Right renal pelvis (tissue), 4 donors: ENCODE measurements at places on chromosomes 4 and X. TPM values are rescaled to one million over a fixed set of nuclear protein-coding genes. Genes with fewer than 3 reads are reported as not detected.

DNA sequence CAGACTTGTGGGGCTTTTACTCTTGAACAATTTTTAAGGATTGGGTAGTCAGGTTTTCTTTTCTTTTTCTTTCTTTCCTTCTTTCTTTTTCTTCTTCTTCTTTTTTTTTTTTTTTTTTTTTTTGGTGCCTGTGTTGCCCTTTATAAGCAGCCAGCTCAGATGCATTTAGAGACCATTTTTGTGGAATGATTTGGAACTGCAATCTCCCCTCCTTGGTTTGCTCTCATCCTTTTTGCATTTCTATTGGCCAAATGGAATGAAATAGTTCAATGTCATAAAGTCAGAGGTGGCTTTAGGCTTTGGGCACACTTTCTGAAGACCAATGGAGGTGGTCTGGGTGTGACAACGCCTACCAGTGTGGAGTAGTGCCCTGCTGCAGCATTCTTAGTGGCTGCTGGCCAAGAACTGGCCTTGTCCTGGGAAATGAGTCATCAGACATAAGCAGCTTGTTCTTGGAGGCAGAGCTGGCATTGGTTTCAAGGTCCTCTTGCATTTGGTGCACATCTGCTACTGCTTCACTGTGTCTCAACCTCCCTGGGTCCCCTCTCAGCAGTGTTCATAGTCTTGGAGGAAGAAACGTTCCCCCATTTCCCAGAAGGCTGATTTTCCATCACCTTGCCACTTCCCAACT lies 84.5 kb downstream of the CT47B1 start:
- no peak for DNase-seq

DNA sequence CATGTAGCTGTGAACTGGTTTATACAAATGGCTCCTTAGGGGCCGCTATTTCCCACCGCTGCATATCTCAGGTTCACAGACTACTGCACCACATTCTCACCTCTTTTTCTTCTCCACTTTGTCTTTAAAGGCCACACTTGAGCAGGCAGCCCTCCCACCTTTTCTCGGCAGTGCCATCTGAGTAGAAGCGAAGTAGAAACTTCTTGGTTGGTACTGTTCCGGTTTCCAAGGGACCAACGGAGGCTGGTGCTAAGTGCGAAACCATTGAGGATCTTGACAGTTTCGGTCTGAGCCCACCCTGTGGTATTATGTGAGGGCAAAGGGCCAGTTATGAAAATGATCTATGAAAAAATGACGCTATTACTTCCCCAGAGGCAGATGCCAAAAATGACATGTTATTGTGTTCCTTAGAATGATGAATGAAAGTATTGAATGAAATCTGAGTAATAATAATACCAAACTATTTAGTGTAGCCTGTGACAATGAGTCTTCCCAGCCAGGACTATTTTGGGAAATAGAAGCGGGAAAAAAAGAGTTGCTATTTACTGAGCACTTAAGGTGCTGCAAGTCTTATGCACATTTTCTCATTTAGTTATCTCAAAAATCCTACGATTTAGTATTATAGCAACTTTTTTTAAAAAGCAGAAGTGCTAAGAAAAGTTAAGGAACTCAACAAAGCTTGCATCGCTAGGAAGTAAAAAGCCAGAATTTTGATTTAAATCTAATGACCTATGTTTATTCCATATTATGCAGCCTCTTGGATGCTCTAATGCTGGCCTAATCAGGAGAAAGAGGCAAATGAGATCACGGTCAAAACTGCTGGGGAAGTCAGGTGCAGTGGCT lies 29.6 kb upstream of the CHRNA9 start:
- DNase-seq, result no peak

- no peak for DNase-seq
These were observed 102.9 kb downstream of the KCNIP4 start for GRCh38 chr4:21845663-21846062.

DNA sequence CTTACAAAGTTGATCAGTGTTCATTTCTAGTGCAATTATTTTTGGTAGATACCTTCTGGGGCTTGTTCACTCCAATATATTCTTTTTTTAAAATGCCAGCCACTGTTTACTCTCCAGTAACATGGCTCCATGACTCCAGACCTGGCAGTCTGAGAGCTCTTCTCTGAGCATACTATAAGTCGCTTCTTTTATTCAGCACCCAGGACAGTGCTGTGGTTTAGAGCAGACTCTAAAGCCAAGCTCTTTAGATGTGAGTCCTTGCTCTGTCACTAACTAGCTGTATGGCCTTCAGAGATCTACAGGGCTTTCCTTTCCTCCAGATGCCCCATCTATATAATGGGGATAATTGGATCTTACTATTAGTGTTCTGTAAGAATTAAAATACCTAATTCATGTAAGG lies 200.2 kb upstream of the FAM241A start:
- DNase-seq, result no peak

DNA sequence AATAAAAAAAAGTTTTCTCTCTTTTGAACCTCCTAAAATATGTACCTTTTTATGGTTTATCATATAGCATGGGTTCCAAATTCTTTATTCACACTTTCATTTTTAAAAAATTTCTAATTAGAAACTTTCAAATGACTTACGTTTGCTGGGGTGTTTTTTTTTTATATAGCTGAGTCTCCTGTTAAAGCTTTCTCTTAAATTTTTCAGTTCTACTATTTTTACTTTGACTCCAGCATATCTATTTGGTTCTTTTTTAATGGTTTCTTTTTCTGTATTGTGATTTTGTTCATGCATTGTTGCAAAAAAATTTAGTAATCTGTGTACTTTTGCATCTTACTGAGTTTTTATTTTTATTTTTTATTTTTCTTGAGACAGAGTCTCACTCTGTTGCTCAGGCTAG lies 22.3 kb downstream of the ZNF718 start:
- DNase-seq, result no peak

GRCh38 chr4:7590189-7590588 lies 155.5 kb upstream of the PSAPL1 start:
- DNase-seq, result no peak

DNA sequence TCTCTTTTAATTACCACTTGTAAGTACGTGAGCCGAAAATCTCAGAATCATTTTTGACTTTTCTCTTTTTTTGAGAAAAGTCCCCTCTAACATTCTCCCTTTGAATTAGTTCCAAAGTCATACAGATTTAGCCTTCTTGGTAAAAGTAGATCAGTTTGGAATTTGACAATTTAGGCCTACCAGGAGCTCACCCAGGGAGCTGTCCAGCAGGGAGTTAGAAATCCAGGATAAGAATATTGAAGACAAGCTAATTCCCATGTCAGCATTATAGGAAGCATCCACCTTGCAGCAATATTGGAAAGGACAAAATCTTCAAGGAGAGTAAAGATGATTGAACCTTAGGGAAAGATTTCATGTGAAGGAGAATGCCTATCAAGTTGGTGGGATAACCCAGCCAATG lies 352.2 kb upstream of the CPEB2 start:
- no peak for DNase-seq

DNA sequence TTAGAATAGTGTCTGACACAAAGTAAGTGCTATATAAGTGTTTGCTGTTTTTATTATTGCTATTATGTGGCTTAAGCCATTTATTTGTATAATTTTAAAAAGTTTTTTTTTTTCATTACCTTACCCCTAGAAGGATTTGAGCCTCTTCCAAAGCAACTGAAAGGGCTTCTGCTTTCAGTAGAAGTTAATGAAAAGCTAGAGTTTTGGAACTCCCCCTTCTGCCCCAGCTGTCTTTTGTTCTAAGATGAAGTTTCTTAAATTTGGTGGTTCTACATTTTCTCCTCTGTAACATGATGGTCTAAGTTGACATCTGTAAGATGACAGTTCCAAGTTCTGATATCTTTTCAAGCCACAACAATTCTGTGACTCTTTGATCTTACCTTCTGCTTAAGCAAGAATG lies 30.3 kb downstream of the FHIP1A start:
- no peak for DNase-seq

- no peak for DNase-seq
These were observed 283.6 kb upstream of the PCDH10 start for GRCh38 chr4:132865458-132865857.

DNA sequence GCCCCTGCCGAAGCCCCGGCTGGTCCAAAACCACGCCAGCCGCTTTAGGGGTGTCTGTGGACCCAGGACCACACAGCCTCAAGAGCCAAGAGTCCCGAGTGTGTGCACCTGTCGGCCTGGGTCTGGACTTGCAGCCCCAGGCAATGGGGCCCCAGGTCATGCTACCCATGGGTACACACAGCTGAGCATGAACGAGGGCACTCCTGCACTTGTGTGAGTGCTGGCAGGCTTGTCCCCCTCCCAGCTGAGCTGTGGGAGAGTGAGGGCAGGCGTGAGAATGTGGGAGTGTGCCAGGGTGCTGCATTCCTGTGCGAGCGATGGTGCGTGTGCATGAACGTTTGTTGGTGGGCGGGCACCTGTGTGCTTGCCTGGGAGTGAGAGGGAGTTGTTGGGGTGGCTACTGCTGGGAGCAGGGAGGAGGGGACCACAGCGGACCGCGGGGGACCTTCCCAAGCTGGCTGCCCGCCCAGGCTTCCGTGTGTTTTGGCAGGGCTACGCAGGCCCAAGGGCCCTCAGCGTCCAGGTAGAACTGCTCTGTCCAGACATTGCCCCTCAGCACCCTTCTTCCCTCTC lies 30.8 kb downstream of the BLOC1S4 start:
- DNase-seq, result peak; percentile 56

GRCh38 chr4:161949946-161950725 lies 213.7 kb downstream of the FSTL5 start:
- DNase-seq, result no peak

- DNase-seq, result no peak
These were observed at the start of gene PLP1 for GRCh38 chrX:103776546-103776945. PLP1 (plus strand) TSS chrX:103776840; CDS start chrX:103776996, 156 bp downstream.

GRIA2 gene
- polyA plus RNA-seq, result 1.6 TPM

RHOXF2 gene
- polyA plus RNA-seq, result not detected

HMX1 gene
- 0.29 TPM for polyA plus RNA-seq

ETDB gene
- 0.30 TPM for polyA plus RNA-seq

GBA3 gene
- 18.9 TPM for polyA plus RNA-seq

SERPINA7 gene
- 0.17 TPM for polyA plus RNA-seq

TLR6 gene
- 0.44 TPM for polyA plus RNA-seq

REPS2 gene
- 20.4 TPM for polyA plus RNA-seq
